HepG2 (cell line): ENCODE measurements at places on chromosomes 13 and 19. TPM values are rescaled to one million over a fixed set of nuclear protein-coding genes. Genes with fewer than 3 reads are reported as not detected.

- no peak for DNase-seq
These were observed 8.1 kb downstream of the POMP start for GRCh38 chr13:28666897-28667488.

GRCh38 chr13:59346999-59347723, 816.6 kb downstream of the DIAPH3 start:
- no peak for DNase-seq

DNA sequence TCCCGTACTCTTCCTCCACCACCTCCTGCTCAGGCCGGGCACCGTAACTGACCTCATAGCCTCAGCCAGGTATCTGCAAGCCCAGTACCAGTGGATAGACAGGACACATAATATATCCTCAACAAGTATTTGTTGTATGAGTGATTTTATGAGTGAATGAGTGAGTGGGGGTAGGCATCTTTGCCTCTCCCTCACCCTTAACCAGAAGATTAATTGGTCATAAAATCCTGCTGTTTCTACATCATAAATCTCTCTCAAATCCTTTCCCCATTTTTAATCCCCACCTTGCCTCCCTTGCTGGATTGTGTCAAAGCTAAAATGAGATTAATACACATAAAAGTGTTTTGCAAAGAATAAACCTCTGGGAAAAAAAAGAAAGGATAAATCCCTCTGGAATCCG, 44.4 kb upstream of the HMGB1 start:
- no peak for DNase-seq

DNA sequence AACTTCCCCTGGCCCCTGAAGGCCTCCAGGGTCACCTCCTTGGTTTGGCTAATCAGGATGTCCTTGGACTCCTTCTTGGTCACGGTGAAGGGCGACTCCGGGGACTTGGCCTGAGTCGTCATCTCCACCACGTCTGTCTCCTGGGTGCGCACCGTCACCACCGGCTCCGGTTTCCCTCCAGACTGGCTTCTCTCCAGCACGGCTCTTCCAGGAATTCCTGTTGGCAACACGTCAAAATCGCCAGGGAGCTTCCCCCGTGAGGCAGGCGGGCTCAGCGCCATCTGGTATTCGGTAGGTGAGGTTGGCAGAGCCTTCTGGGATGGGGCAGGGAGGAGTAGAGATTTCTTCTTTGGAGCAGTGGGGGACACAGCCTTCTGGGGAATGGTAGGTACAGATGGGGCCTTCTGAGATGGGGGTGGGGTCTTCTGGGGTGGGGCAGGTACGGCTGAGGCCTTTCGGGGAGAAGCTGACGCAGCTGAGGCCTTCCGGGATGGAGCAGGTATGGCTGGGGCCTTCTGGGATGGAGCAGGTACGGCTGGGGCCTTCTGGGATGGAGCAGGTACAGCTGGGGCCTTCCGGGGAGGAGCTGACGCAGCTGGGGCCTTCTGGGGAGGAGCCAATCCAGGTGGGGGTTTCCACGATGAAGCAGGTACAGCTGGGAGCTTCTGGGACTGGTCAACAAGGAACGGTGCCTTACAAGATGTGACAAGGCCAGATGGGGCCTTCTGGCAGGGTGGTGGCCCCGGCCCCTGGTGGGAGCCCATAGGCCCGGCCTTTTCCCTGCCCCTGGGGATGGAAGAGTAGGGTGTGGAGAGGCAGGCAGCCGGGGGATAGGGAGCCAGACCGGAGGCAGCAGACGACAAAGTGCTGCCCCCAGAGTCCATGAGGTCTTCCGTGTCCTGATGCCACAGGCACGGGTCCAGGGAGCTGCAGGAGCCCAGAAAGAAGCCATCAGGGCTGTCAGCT, 3.8 kb downstream of the GARIN5B start:
- no peak for DNase-seq

BCL3 gene
- total RNA-seq = 2.0 and 4.0 TPM in 2 replicates

DNA sequence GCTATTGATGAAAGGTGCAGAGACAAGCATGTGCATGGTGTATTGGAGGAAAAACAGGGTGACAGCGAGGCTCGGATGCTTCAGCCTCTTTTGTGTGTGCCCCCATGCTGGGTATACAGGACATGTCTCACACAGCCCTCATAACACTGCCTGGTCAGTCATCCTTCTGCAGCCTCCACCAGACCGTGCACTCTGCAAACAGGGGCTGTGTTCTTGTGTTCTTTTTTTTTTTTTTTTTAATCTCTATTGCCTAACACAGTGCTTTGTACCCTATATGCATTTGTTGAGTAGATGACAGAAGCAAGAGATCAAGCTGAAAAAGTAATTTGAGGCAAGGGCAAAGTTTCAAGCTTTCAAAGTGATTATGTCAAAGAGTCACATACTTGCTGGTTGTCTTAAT, 367.2 kb upstream of the SLITRK1 start:
- no peak for DNase-seq

GRCh38 chr19:13165162-13165997, 15.2 kb downstream of the IER2 start:
- no peak for DNase-seq

- peak; percentile 88 for DNase-seq
These were observed 5.3 kb downstream of the DENND1C start for GRCh38 chr19:6476155-6476895.

- DNase-seq = no peak
These were observed 165.2 kb downstream of the STK24 start for GRCh38 chr13:98411617-98412265.

DNA sequence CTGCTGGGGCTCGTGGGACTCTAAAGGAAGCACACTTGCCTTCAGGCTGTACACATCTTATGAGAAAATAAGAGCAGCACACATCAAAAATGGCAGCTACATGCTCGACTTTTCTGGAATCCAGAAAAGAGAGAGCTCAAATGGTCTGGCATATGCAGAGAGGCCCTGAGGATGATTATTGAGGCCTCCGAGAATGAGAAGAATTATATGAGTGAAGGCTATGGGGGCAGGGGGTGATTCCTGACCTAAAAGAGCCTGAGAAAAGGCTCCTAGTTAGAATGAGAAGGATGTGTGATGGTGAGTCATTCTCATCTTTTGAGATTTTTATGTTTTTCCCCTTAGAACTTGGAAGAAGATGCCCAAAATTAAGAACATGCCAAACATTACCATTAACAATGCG, 97.1 kb downstream of the HSPH1 start:
- no peak for DNase-seq

DNA sequence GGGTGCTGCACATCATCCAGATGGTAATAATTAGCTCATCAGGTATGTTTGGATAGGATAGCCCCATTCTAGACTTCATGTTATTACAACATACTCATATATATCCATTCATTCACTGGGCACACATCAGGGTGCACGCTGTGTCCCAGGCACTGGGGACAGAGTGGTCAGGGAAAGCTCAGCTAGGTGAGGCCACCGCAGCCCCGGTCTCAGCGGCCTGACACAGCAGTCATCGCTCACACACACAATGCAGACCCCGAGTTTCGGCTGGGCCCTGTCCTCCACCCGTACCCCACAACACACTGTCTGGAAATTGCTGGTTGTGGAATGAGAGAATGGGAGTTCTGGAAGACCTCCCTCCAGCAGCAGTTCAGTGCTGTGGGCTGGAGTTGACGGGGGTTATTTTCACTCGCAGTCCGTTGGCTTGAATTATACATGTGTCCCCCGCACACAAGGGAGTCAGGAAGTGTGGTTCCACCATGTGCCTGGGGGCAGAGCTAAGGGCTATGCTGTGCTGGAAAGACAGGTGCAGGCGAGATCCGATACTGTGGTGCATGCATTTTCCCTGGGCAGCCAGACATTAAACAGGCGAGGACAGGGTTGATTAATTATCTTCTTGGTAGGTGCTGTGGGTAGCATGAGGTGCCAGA, 257.6 kb downstream of the TEX29 start:
- DNase-seq = no peak
